ENCODE measurements at places on chromosomes 3 and 15. TPM values are rescaled to one million over a fixed set of nuclear protein-coding genes. Genes with fewer than 3 reads are reported as not detected.
A peak's percentile ranks its signal among the peaks of the same experiment; 100 is the strongest.

Gene OIP5
- total RNA-seq: not detected

Gene CRBN
- 51.7 TPM for total RNA-seq

Gene CTDSPL
- total RNA-seq: 46.3 TPM

Gene GASK1A
- 1.3 TPM for total RNA-seq

Gene CYP1A2
- total RNA-seq: not detected

Gene CCDC39
- total RNA-seq: not detected

Gene FRMD4B
- 11.4 TPM for total RNA-seq

Gene ADPRH
- total RNA-seq: 9.7 TPM

- DNase-seq: no peak
Observed at GRCh38 chr15:40067921-40068624, 29.1 kb upstream of the SRP14 start.

DNA sequence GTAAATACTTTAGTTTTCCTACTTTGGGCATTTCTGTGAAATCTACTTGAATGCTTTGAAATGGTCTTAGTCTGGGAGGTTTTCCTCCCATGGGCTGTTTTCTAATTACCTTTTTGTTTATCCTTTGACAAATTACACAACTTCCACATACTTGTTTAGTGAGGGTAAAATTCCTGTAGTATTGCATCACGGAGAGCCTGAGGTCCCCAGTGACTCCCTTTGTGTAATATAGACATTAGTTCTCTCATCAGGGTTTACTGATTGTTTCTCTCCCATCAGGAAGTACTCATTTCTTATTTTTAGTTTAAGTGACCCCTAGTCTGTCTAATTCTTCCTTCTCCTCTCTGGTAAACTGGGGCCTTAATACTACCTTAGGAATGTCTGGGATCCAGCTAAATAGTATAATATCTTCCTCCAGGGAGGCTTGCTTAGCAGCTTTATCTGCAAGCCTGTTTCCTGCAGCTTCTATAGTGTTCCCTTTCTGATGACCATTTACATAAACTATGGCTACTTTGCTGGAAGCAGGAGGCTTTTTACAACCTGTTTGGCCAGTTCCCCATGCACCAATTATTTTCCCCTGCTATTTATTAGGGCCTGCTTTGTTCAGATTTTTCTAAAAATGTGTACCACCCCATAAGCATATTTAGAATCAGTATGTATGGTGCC is 87.2 kb upstream of the XCR1 start:
- no peak for DNase-seq

GRCh38 chr3:127405010-127405598 is 117.3 kb upstream of the PRR20G start:
- no peak for DNase-seq

GRCh38 chr15:52100807-52101442 is 11.7 kb downstream of the BCL2L10 start:
- DNase-seq: peak; percentile 81
